ENCODE measurements at places on chromosomes 11 and 22. TPM values are rescaled to one million over a fixed set of nuclear protein-coding genes. Genes with fewer than 3 reads are reported as not detected.

Gene PRG3
- total RNA-seq: not detected

Gene FZD4
- 45.2 TPM for total RNA-seq

Gene RAC2
- 2.8 TPM for total RNA-seq

Gene IGSF22
- total RNA-seq: not detected

Gene SPON1
- 0.44 TPM for total RNA-seq

Gene APOA5
- total RNA-seq: not detected

Gene MGAT3
- total RNA-seq: not detected

Gene SPA17
- 7.4 TPM for total RNA-seq

Gene TUBA8
- total RNA-seq: not detected

Gene DEPDC5
- total RNA-seq: 12.9 TPM

Gene GGTLC3
- not detected for total RNA-seq

Gene UBQLNL
- total RNA-seq: 0.15 TPM

Gene KCTD14
- 1.3 TPM for total RNA-seq

Gene LRRC74B
- not detected for total RNA-seq

Gene ZC3H7B
- total RNA-seq: 39.6 TPM

Gene DDI1
- total RNA-seq: not detected

Gene C11orf91
- total RNA-seq: 0.33 TPM

Gene RBMXL2
- total RNA-seq: not detected

Gene ZNF143
- total RNA-seq: 21.7 TPM

Gene TRPM5
- not detected for total RNA-seq

Gene MIAT
- total RNA-seq: 1.3 TPM

Gene OR2D2
- total RNA-seq: 0.29 TPM

Gene IGF2
- under 0.01 TPM for total RNA-seq

Gene BRSK2
- 0.99 TPM for total RNA-seq

Gene F2
- total RNA-seq: not detected

Gene KDM4D
- total RNA-seq: 0.66 TPM

Gene ISX
- total RNA-seq: not detected

Gene MAPK1
- total RNA-seq: 62.0 TPM

Gene E2F8
- total RNA-seq: under 0.01 TPM

Gene EFEMP2
- total RNA-seq: 56.3 TPM

Gene MICAL2
- 86.4 TPM for total RNA-seq

Gene CYTH4
- total RNA-seq: 0.29 TPM

Gene KMT2A
- 30.3 TPM for total RNA-seq

Gene CCDC87
- 0.29 TPM for total RNA-seq

Gene TMEM45B
- total RNA-seq: not detected

Gene ANO3
- 0.33 TPM for total RNA-seq

Gene OR52H1
- total RNA-seq: 0.73 TPM

Gene PDE2A
- total RNA-seq: 0.58 TPM
